ENCODE measurements at places on chromosomes 11 and 22. TPM values are rescaled to one million over a fixed set of nuclear protein-coding genes. Genes with fewer than 3 reads are reported as not detected.

Gene OSM
- total RNA-seq: not detected

Gene FAM181B
- total RNA-seq: 0.80 TPM

Gene CLCF1
- total RNA-seq: 0.45 TPM

Gene BARX2
- not detected for total RNA-seq

Gene CABP7
- 0.13 TPM for total RNA-seq

Gene PRR33
- total RNA-seq: not detected

DNA sequence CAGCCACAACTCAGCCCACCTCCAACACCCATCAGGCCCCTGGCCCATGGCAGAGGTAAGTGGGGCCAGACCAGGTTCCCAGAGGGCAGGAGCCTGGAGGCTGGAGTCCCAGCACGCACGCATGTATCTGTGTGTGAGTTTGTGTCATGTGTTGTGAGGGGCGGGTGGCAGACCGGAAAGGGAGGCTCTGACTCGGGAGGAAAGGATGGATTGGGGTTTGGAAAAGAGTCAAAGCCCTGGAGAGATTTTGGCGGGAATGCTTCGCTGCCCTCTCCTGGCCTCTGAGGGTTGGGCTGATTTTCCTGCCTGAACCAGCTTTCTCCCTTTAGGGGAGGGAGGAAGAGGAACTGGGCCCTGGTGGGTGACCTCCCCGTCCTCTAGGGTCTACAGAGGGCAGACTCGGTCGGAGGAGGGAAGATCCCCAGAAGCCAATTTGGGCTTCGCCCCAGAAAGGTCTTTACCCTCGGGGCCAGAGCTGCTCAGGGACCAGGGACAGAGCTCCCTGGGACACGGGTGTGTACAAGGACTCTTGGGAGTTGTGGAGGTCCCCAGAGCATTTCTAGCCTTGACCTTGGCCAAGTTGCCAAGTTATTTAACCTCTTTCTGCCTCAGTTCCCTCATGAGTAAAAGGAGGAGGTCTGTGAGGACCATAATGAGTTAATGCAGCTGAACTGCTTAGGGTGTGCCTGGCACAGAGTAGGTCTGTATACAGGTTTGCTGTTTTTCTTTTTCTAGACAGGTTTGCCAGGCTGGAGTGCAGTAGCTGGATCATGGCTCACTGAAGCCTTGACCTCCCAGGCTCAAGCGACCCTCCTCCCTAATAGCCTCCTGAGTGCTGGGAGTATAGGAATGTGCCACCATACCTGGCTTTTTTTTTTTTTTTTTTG is 6.9 kb downstream of the C11orf68 start:
- DNase-seq: peak; percentile 65

DNA sequence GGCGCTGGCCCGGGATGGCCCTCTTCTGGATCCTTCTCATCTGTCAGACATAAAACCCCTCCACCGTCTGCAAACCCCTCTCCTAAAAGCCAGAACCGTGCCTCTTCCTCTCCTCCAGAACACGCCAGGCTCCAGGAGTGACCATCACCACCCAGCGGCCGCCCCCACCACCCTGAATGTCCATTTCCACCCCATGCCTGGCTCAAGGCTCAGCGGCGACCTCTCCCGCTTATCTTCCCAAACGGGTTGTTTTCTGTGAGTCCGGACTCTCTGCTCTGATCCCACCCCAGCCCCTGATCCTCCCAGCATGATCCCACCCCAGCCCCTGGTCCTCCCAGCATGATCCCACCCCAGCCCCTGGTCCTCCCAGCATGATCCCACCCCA is 37.6 kb downstream of the CELSR1 start:
- no peak for DNase-seq

GRCh38 chr22:33049119-33049729 is 9.0 kb downstream of the SYN3 start:
- peak; percentile 84 for DNase-seq

DNA sequence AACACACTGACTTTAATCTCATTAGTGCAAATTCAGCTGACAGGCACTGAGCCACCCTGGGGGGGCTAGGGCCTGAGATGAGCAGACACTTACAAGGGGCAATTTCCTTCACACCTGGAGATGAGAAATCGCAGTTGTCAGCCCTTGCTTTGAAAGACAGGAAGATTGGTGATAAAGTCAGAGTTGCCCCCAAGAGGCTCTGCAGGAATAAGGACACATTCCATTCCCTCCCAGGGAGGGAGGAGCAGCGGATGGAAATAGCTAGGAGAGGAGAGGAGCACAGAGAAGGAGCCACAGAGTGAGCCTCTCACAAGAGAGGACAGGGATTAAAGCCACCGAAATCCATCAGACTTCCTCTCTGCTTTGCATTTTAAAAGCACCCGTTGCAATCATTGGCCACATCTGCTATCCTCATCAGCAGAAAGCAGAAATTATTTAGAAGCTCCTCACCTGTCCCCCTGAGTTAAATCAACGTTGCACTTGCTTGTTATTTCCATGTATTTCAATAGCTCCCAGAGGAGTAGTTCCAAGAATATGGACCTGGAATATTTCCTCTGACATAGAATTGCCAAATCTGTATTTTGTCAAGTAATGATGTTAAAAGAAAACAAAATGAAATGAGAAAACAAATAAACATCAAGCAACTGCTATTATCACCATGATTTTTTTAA is 213.7 kb downstream of the BARX2 start:
- DNase-seq: no peak

DNA sequence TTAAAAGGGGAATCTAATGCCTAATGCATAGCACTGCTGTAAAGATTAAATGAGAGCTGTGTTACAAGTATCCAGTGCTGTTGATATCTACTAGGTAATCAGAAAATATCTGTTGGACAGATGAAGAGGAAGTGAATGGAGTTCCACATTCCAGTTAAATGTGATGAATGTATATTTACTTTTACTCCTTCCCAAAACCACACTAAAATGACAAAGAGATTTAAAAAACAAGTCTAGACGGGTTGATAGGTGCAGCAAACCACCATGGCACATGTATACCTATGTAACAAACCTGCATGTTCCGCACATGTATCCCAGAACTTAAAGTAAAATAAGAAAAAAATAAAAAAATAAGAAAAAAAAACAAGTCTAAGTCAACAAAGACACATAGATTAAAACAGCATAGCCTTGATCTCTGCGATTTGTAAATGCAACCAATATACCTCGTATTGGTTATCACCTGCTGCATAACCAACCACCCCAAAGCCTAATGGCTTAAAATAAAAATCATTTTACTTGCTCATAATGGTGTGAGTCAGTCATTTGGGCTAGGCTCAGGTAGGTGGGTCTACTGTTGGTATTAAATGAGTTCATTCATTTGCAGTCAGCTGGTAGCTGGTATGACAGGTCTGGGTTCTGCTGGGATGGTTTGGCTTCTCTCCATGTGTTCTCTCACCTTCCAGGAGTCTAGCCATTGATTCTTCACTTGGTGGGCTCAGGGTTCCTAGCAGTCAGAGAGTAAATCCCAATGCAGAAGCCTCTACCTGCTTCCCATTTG is 39.7 kb upstream of the SLC6A5 start:
- DNase-seq: no peak

DNA sequence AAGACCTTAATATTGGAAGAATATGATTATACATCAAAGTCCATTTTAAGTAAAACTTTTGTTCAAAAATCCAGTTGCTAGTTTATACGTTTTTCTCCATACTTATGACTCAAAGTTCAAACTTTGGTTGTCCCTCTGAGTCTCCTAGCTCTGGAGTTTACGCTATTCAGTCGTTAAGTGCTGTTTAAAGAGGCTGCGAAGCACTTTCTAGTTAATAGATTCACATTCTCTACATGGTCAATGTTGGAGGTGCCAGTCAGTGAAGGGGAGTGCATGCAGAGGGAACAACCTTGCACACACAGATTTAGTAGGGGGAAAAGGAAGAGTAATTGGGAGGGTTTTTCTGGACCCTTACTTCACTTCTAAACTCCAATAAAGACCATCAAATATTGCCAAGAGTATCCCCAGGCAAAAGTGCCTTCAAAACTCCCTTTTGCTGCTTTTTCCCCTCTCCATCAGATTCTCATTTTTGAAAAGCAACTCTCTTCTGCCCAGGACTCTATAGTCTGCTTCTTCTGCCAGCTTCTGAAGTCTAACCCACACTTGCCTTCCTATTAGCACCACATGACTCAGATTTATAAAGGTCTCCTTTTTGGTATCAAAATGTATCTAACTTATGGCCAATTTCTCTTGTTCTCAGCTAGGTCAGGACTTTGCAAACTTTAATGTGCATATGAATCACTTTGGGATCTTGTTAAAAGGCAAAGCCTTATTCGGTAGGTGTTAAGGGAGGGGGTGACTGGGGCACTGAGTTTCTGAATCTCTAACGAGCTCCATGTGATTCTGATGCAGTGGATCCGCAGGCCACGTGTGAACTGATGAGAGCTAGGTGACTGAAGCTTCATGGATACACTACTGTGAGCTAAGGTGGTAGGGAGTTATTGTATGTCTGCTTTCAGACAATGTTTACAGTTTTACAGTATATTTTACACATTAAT is 96.2 kb upstream of the MTMR2 start:
- DNase-seq: no peak

DNA sequence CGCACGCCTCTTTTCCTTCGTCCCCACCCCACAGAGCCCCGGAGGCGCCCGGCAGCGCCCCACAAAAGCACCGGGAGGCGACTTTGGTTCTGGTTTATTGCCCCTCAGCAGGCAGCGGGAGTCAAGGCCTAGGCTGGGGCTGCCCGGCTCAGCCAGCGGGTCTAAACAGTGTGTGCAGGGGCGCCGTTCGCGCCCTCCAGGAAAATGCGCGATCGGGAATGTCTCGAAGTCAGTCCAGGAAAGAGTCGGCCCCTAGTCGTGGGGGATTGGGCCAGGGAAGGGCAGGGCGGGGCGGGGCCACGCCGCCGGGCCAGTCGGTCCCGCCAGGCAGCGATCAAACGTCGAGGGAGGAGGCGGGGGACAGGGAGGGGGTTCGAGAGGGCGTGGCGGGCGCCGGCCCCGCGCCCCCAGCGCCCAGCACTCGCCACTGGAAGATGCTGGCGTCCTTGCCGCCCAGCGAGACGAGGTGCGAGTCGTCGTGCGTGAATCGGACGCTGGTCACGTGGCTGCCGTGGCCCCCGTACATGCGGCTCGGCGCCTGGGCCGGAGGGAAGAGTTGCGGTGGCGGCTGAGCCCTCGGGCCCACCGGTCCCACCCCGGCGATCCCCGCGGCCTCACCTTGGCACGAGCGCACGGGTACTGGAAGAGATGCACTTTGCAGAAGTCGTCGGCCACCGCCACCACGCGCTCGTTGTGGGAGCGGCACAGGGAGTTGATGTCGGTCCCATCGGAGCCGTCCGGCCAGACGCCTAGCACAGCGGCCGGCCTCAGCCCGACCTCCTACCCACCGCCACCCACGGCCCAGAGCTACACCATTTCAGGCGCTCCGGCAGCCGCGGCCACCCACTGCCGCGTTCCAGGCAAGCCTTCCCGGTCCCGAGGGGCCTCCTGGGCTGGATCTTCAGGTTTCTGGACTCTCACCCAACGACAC is 741 bp upstream of the MTA2 start:
- no peak for DNase-seq

- no peak for DNase-seq
These were observed 101.7 kb downstream of the NECTIN1 start for GRCh38 chr11:119627286-119627685.

DNA sequence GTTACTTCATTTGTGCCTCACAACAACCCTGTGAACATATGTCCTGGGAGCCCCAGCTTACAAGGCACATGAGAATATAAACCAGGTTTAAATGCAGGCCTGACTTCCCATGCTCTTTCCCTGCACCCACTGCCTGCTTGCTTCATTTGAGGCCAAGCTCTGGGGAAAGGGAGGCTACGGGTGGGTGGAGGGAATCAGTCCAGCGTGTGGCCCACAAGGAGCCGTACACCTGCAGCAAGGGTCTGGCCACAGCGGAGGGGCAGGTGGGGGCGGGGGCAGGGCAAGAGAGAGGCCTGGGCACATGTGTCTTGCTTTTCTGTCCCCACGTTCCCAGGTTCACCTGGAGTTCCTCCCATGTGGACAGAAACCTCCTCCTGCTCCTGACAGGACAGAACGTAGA is 26.2 kb downstream of the FAM83F start:
- no peak for DNase-seq

DNA sequence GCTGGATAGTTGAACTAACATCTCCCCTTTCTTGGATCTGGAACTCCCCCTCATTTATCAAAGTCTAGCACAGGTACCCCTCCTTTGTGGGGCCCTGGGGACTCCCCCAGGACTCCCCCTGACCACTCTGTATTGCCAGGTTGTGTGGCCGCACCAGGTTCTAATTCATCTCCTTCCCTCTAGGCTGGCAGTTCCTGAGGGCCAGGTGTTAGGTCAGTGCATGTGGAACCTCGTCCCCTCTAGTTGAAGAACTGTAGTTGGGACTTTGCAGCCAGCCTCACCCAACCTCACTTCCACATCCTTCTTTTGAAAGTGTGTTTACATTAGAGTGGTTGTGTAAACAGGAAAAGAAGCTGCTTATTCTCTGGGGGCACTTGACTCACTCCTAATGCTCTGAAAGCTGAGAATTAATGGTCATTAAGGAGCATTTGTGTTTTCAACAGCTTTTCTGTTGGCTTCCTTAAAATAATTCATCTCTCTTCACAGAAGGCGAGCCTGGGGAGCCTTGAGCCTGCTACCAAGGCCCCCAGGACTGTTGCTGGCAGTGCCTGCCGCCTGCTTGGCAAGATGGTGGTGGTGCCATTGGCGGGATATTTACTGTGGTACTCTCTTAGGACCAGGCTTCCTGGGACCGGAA is 11.8 kb downstream of the UPB1 start:
- DNase-seq: no peak

DNA sequence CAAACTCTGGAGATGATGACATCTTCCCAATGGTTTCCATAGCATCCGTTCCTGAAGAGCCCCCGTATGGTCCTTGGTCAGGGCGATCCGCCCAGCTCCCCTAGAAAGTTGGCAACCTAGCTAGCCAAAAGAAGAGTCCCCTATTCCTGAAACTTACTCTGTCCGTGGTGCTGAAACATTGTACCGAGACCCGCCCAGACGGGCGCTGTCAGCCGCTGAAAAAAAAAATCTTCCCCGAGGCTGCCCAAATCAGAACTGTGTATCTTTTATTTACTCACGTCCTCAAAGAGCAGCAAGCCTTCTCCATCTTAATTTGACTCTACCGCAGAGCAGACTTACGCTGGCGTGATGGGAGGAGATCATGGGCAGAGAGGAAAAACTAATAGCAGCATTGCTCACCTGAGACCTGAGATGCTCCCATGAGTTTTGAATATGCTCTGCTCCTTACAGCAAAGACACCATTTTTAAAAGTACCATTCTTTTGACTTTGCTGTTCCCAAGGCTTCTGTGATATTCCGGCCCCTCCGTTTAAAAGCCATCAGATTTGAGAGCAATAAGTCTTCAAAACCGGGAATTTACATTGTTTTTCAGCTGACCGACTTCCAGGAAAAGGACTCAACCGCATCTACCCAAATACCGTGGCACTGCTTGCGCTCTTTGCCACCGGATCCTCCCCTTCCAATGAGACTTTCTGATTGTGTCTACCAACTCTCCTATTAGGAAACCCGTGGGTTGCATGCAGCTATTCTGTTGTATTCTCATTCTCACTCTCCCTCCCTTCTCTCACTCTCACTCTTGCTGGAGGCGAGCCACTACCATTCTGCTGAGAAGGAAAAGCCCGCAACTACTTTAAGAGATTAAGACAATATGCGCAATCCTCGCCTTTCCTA is at the start of gene SLC17A6:
SLC17A6 (plus strand) TSS at position 786 of the 890 bp plus-strand sequence. CDS start 153 bp downstream, outside the sequence.
- DNase-seq: peak; percentile 63

GRCh38 chr11:99567334-99567956 is 546.7 kb downstream of the CNTN5 start:
- no peak for DNase-seq

GRCh38 chr11:14821031-14821430 is 71.0 kb downstream of the CYP2R1 start:
- no peak for DNase-seq
